ENCODE measurements at places on chromosomes 6 and 20. TPM values are rescaled to one million over a fixed set of nuclear protein-coding genes. Genes with fewer than 3 reads are reported as not detected.

- DNase-seq, result no peak
Observed at GRCh38 chr6:33050014-33050810, 23.2 kb downstream of the HLA-DPA1 start.

- DNase-seq, result no peak
Observed at GRCh38 chr6:56742122-56742791, 99.6 kb upstream of the DST start.

GRCh38 chr20:47747669-47748031 lies 37.6 kb downstream of the SULF2 start:
- no peak for DNase-seq

DNA sequence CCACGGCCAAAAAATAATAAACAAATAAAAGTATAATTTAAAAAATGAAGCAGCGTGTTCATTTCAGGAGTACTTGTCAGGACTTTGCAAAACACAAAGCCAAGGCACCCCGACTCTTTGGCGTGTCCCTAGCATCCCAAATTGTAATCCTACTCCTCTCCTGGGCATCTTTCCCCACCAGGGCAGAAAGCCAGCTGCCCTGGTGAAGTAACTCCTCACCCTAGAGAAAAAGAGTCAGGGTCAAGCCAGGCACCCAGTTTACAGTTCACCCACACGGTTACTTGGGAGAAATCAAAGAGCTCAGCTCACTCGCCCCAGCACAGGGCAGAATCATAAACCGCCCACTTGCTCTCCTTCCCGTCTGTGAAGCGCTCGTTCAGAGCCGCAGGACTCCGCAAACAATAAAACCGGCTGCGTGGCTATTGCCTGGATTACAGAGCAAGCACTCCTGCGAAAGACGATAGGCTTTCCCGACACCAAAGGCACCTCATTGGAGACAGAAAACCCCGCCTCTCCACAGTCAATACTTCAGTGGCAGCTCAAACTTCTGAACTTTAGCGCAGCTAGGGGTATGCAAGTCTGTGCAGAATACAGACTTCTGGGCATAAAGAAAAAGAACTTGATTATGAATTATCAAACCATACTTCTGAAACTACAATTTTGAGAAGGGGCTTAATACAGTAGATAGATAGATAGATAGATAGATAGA lies 73.0 kb upstream of the NHSL1 start:
- DNase-seq, result no peak

DNA sequence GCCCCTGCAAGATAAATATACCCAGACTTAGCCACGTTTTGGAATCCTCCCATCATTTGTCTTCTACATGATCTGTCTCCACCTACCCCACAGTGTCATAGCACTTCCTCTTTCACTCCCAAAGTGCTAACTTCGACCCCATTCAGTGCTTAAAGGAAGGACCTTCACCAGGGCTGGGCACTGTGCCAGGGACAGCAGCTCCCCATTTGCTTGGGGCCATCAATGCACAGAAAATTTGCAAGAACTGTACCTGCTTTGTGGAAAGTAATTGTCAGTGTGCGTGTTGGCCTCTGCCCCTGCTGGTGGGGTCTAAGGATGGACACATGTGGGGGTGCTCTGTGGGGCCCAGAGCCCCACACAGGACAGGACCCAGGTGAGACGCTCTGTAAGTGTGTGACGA lies 5.2 kb upstream of the BPIFA2 start:
- no peak for DNase-seq

- peak; percentile 91 for DNase-seq
Observed at GRCh38 chr6:105810105-105810921, 275.8 kb upstream of the PRDM1 start.

- DNase-seq, result no peak
Observed at GRCh38 chr20:54153041-54153327, 20.8 kb downstream of the CYP24A1 start.

- no peak for DNase-seq
Observed at GRCh38 chr6:150327117-150327774, 41.6 kb upstream of the IYD start.

- no peak for DNase-seq
Observed at GRCh38 chr20:8587810-8588209, 455.7 kb downstream of the PLCB1 start.

DNA sequence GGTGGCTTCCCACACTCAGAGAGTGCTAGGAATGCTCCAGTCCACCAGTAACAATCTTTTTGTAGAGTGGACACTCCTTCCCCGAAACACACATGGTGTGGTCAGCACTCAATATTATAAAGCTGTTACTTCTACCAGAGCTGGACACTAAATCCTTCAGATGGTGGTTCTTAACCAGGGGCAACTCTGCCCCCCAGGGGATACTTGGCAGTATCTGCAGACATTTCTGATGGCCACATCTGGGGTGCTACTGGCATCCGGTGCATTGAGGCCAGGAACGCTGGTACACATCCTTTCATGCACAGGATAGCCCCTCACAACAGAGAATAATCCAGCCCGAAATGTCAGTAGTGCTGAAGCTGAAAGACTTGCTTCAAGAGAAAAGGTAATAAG lies 124.4 kb downstream of the NFATC2 start:
- no peak for DNase-seq

GRCh38 chr6:89066940-89067646 lies 13.5 kb upstream of the PNRC1 start:
- no peak for DNase-seq

DNA sequence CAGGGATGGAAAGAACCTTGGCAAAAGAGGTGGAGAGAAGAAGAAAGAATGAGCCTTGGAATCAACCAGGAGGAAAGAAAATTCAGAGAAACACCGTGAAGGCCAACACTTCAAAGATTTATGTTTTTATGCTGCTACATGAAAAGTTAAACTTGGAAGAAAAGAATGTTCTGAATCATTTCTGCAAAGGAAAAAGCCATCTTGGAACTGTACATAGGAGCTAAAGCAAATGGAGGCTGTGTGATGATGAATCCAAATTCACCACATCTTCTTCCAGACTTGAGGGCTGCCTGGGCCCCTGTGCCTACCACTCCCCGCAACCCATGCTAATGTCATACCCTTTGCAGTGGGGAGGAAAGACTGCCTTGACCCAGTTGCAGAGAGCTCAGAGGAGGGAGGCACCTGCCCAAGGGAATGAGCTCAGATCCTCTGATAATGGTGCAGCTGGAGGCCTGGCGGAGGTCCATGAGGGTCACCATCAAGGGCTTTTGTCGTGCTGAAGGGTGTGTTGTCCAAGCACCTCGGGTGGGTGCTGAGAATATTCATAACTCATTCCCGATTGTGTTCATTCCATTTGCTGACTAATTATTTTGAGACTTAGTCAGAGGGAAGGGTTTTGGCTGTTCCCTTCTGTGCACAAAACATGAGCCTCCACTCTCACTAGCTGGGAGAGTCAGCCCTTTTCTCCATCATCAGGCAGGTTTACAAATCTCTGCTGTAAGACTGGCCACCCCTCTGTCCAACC lies 245.8 kb upstream of the JAG1 start:
- DNase-seq, result no peak

The ERVFRD-1 gene
- total RNA-seq, result not detected

The WFDC2 gene
- not detected for total RNA-seq

The SLC22A23 gene
- 1.9 TPM for total RNA-seq

The SAMD10 gene
- not detected for total RNA-seq

The EGFL8 gene
- total RNA-seq, result 0.43 TPM

Measured in H4 (cell line).